Stimulated activated CD4-positive, alpha-beta T cell treated with anti-CD3 and anti-CD28 coated beads, TNF-alpha, amount 100 ng/mL, for 48 hours (primary cell): ENCODE measurements at places on chromosomes 12 and 14.

DNA sequence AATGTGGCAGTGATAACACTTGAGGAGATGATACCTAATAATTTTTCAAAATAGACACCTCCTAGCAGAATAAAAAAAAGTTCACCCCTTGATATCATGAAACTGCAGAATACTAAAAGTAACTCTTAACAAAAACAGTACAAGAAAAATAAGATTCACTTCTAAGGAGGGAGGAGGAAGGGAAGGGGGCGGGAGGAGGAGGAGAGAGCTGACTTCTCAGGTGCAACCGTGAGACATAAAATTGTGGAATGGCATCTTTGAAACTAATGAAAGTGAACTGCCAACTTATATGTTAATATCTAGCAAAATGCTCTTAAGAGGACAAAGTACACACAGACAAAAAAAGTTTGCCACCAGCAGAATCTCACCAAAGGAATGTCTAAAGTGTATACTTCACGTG is 115.8 kb downstream of the SCFD1 start:
- no peak for DNase-seq

DNA sequence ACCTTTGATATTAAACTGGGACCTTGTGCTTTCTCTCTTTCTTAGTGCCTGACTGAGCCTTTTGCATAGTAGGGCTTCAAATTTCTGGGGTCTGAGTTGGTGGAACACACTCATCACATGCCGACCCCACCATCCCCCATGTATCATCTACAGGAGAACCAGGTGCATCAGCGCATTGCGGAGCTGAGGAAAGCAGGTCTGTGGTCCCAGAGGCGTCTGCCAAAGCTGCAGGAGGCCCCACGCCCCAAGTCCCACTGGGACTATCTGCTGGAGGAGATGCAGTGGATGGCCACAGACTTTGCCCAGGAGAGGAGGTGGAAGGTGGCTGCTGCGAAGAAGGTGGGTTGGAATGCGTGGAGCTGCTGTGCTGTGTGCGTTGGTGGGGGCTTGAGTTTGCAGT is 37.8 kb downstream of the EP400 start:
- no peak for DNase-seq

DNA sequence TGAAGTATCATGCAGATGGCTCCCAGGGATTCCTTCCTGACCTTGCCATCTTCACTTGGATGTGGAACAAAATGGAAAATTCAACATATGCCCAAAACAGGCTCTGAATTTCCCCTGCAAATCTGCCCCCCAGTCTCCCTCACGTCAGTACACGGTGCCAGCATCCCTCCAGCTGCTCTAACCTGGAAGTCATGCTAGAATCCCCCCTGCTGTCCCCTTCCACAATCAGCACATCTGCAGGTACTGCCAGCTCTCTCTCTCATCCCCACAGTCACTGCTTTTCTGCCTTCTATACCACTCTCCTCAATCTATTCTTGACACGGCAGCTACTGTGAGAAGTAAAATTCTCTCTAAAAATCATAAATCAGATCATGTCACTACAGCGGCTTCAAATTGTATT is 21.6 kb downstream of the GALNT6 start:
- no peak for DNase-seq

GRCh38 chr12:53939141-53940108 is 794 bp downstream of the HOXC13 start:
- DNase-seq, result no peak
